Breast epithelium (tissue), 4 donors: ENCODE measurements at places on chromosomes 6 and 20. TPM values are rescaled to one million over a fixed set of nuclear protein-coding genes. Genes with fewer than 3 reads are reported as not detected.

CNR1 gene
- total RNA-seq = 34.2 TPM

PNLDC1 gene
- total RNA-seq = 0.66 TPM

ACTL10 gene
- 3.4 TPM for total RNA-seq

C6orf58 gene
- total RNA-seq = 0.66 TPM

SLPI gene
- 30.6 TPM for total RNA-seq

RSPH9 gene
- not detected for total RNA-seq
